LoVo (cell line): ENCODE measurements at places on chromosomes 11 and 22.

DNA sequence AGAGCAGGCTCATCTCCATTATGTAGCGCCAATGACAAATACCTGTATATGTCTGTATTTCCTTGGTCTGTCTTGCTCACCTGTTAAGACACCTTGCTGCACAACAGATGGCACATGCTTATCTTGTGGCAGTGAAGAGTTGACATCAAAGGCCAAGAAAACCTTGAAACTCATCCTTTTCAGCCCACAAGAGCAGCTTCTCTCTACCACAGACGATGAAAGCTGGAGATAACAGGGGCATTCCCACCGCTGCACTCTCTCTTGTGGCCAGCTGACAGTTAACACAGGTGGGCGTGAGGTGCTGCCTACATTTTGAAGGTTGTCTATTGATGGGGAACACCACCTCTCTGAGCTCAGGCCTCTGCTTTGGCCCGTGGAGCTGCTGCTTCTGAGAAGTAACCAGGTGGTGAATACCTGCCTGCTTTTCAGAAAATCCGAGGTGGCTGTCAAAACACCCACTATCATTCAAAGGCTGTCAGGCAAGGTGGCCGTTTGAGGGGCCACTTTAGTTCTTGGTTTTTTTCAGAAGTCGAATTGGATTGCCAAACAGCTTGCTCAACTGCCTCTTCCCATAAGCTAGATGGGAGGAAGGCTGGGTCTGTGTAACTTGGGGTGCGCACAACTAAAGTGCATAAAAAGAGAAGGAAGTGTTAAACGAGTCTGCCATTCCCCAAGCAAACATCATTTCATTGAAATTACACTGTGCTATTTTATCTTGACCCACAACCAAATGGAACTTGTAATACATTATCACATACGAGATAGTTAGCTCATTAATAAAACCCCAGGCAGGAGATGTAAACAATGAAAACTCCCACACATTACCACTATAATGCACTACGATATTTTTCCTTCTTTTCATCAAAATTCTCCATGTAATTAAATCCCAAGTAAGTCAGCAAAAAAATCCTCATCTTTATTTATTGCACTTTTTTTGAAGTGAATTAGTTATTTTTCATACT lies 87.1 kb upstream of the RAG2 start:
- DNase-seq = no peak

DNA sequence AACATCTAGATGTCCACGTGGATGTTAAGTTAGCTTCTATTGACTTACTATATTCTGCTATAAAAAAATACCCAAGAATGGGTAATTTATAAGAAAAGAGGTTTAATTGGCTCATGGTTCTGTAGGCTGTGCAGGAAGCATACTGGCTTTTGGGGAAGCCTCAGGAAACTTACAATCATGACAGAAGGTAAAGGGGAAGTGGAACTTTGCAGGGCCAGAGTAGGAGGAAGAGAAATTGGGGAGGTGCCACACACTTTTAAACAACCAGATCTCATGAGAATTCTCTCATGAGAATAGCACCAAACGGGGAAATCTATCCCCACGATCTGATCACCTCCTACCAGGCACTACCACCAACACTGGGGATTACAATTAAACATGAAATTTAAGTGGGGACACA lies 689.3 kb downstream of the METTL15 start:
- no peak for DNase-seq

DNA sequence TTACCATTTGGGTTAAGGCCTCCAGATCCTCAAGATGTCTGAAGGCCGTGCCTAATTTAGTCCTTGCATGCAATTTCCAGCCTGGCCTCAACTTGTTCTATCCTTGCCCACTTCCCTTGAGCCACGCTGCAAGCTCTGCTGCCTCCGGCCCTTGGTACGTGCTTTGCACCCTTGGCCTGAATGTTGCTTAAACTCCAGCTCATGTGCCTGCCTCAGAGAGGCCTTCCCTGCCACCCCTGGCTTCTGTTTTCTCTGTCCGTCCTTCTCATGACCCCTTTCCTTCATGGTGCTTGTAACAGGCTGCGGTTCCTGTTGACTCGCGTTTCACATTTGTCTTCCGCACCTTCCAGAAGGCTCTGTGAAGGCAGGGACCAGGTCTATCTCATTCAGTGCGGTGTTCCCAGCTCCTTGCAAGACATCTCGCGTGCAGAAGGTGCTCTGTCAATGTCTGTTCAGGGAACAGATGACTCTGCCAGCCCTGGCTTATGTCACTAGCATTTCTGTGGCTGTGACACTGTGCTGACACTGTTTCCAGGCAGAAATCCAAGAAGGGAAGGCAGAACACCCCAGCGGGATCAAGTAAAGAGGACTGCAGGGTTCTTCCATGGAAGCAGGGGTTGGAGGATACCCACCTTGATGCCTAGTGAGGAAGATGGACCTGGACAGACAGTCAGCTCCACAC lies 61.8 kb downstream of the FBLN1 start:
- no peak for DNase-seq

GRCh38 chr11:104803776-104804175 lies 94.5 kb downstream of the CASP12 start:
- no peak for DNase-seq

- DNase-seq = no peak
Measured at GRCh38 chr11:45872651-45873356, 12.6 kb upstream of the MAPK8IP1 start.

GRCh38 chr11:125944350-125945010 lies 1.4 kb upstream of the VSIG10L2 start:
- DNase-seq = no peak

DNA sequence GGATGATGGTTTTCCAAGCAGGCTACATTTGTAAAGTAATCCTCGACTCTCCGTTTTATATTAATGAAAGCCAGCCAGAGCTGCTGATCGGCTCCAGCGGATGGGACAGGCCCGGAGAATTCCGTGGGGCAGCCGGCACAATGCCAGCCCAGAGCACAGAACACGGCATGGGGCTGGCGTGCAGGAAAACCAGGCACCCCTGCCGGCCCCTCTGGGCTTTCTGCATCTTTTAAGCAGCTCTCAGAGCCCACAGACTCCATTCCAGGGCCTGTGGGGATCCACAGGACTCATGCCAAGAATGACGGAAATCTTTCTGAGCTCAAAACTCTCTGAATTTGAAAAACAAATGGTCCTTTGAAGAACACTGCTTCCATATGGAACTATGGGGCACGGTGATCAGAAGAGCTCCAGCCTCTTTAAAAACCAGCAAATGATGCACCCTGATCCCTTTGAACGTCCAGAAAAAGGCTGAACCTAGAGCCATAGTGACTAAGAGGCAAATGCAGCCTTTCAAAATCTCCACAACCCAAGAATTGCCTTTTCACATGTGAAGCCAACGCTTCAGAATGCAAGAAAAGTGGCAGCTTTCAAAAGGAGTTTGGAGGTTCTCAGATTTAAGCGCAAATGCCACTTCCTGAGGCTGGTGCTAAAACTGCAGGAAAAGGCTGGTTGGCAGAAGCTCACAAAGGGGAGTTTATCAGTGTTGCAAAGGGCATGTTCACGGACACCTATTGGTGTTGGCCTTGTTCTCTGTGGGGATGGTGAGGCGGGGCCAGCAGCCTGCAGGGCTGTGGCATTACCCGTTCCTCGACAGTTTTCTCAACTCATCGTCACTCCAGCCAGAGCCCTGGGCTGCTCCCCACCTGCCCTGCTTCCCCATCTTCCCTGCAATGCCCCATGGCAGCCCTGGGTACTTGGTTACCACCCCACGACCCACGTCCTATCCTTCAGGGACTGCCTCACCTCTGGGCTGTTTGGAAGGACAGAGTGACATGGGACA lies 212.5 kb downstream of the CTTN start:
- no peak for DNase-seq

DNA sequence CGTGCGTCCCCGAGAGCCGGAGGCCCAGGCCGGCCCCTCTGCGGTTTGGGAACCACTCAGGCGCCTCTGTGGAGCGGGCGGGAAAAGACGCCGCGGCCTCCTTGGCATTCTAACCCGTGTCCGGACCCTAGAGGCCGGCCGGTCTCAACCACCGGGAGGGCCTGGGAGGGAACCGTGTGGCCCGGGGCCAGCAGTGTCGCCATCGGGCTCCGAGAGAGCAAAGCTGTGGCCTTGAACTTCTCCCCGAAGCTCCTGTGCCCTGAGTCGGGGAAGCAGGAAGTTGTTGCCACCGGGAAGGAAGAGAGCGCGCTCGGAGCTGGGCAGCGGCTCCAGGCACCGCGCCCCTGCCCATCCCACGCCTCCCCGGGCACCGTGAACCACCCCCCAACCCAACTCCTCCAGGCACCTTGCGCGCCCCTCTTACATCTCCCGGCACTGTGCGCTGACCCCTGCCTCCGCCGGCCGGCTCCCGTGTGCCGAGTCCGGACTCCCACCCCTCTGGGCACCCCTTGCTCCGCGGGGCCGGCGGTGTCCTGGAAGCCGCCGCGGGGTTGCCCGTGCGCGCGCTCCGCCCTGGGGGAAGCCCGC lies 80.0 kb upstream of the PPARA start:
- DNase-seq = no peak

GRCh38 chr11:133277886-133278285 lies 254.4 kb downstream of the OPCML start:
- DNase-seq = no peak

DNA sequence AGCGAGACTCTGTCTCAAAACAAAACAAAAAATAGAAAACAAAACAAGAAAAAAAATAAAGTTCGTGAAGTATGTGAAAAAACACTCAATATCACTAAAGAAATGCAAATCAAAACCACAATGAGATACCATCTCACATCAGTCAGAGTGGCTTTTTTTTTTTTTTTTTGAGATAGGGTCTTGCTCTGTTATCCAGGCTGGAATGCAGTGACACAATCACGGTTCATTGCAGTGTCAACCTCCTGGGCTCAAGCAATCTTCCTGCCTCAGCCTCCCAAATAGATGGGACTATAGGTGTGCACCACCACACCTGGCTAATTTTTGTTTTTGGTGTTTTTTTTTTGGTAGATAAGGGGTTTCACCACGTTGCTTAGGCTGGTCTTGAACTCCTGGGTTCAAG lies 37.5 kb downstream of the ATG16L2 start:
- DNase-seq = no peak

GRCh38 chr22:39559456-39560105 lies 11.0 kb upstream of the CACNA1I start:
- no peak for DNase-seq

GRCh38 chr22:37636186-37636948 lies 3.1 kb upstream of the SH3BP1 start:
- no peak for DNase-seq
